ENCODE measurements at places on chromosomes 16 and 17.

- peaks cover 17% of the 10 kb centered on the region for H3K4me1 ChIP-seq
- no peak overlapping the region for H3K4me3 ChIP-seq
- H3K27me3 ChIP-seq: no peaks in the 10 kb centered on the region
- DNase-seq: peak; percentile 74
- no peaks in the 10 kb centered on the region for H3K36me3 ChIP-seq
Measured at GRCh38 chr17:330993-331701, 21.5 kb downstream of the RPH3AL start.

DNA sequence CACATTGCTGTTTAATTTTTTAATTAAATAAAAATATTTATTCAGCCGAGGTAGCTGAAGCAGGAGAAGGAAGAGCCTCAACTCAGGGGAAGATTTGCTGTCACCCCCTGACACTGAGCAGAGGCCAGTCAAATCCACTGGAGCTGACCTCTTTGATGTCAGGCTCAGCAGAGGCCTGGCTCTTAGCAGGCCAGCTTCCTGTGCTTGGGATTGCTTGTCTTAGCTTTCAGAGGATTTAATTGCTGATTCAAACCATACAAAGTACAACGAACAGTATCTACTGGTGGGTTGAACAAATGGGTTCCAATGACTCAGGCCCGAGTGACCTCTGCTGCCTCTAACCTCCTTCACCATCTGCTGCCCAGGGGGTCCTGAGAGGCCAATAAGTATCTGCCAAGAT, 417.0 kb upstream of the HSBP1 start:
- H3K27me3 ChIP-seq: no peaks in the 10 kb centered on the region
- no peak overlapping the region for H3K4me3 ChIP-seq
- no peak overlapping the region for H3K27ac ChIP-seq
- no peak for DNase-seq
- H3K36me3 ChIP-seq: no peaks in the 10 kb centered on the region
- H3K4me1 ChIP-seq: no peaks in the 10 kb centered on the region

DNA sequence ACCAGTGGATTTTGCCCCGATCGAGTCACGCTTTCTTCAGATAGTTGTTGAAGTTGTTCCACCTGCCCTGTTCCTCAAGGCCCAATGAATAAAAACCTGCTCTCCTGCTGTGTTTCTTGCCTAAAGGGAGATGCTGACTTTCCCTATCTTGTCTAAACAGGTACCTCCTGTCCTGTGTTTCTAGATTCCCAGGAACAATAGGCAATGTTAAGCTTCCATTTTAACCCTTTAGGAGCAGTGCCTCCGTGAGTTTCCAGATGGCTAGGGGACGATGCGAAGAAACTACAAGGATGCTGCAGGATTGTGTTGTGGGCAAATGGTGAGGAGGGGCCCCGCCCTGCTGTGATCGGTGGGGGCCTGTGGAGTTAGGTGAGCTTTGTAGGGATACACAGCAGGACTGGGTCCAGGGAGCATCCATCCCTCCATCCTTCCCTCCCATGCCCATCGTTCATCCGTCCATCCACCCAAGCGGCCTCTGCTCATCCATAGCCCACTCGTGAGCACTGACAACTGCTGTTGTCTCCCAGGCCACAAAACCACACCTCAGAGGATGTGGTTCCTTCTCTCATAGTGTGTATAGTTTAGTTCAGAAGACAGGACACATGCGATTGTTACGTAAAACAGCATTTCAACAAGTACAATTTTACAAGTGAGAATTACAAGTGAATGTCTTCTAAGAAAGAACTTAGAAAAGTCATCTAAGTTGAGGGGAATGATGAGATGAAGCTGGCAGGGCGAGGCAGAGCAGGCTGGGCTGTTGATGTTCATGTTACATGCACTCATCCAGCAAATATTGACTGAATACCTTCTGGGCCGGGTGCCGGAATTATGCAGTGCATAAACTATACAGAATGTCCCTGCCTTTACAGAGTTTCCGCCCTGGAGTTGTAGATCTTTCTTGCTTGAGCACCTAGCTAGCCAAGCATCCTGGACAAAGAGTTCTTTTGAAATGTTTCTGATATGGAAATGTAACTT, 5.2 kb downstream of the ARSG start:
- no peaks in the 10 kb centered on the region for H3K36me3 ChIP-seq
- peak; percentile 91 for DNase-seq
- peaks cover 55% of the 10 kb centered on the region for H3K4me1 ChIP-seq
- no peaks in the 10 kb centered on the region for H3K27me3 ChIP-seq

GRCh38 chr17:17406225-17406624, 70.6 kb upstream of the MED9 start:
- H3K27me3 ChIP-seq: no peaks in the 10 kb centered on the region
- no peak for DNase-seq
- peaks cover 27% of the 10 kb centered on the region for H3K4me1 ChIP-seq
- no peak overlapping the region for H3K27ac ChIP-seq
- no peaks in the 10 kb centered on the region for H3K36me3 ChIP-seq

DNA sequence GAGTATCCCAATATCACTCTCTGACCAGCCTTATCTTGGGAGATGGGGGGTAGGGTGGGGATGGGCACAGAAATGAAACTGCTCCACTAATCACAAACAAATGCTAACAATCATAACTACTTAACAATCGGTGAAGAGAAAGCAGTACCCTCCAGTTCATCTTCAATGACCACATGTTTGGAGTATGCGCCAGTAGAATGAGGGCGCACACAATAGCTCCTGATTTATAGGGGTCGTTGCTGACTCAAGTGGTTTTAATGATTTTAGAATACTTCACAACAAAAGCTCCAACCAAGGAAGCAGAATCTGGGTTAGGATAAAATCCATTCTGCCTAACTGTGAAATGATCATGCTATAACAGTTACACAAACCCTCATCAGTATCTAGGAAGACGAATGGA, 184.4 kb downstream of the AATF start:
- no peak overlapping the region for H3K27ac ChIP-seq
- H3K4me1 ChIP-seq: no peaks in the 10 kb centered on the region
- H3K4me3 ChIP-seq: no peak overlapping the region
- no peaks in the 10 kb centered on the region for H3K27me3 ChIP-seq
- DNase-seq: no peak
- peaks cover 3% of the 10 kb centered on the region for H3K36me3 ChIP-seq

GRCh38 chr17:72388765-72389473, 268.1 kb downstream of the SOX9 start:
- H3K4me1 ChIP-seq: no peaks in the 10 kb centered on the region
- no peaks in the 10 kb centered on the region for H3K27me3 ChIP-seq
- H3K27ac ChIP-seq: no peak overlapping the region

All from natural killer cell (primary cell).